ENCODE measurements at places on chromosomes 6 and 20. TPM values are rescaled to one million over a fixed set of nuclear protein-coding genes. Genes with fewer than 3 reads are reported as not detected.

LGSN gene
- not detected for polyA plus RNA-seq

ADGB gene
- not detected for polyA plus RNA-seq

FOXC1 gene
- 3.7 TPM for polyA plus RNA-seq

PI3 gene
- polyA plus RNA-seq, result not detected

HSPA1L gene
- 1.2 TPM for polyA plus RNA-seq

ZC2HC1B gene
- polyA plus RNA-seq, result not detected

C6orf15 gene
- not detected for polyA plus RNA-seq

DEF6 gene
- polyA plus RNA-seq, result 2.6 TPM

OPRM1 gene
- polyA plus RNA-seq, result not detected

NOX3 gene
- not detected for polyA plus RNA-seq

ACSS1 gene
- polyA plus RNA-seq, result 1.1 TPM

PPP1R18 gene
- 89.6 TPM for polyA plus RNA-seq

TINAG gene
- polyA plus RNA-seq, result not detected

Data from AG04450 (cell line).